ENCODE measurements at places on chromosomes 4 and X. TPM values are rescaled to one million over a fixed set of nuclear protein-coding genes. Genes with fewer than 3 reads are reported as not detected.

Gene FATE1
- polyA plus RNA-seq, result 0.15 TPM

Gene SULT1B1
- 1.4 TPM for polyA plus RNA-seq

Gene CT83
- polyA plus RNA-seq, result not detected

Gene CHRNA9
- polyA plus RNA-seq, result 0.19 TPM

Gene ADH1A
- polyA plus RNA-seq, result not detected

Gene LONRF3
- 2.3 TPM for polyA plus RNA-seq

Gene BST1
- 1.2 TPM for polyA plus RNA-seq
